ENCODE measurements at places on chromosomes 1 and 21.

DNA sequence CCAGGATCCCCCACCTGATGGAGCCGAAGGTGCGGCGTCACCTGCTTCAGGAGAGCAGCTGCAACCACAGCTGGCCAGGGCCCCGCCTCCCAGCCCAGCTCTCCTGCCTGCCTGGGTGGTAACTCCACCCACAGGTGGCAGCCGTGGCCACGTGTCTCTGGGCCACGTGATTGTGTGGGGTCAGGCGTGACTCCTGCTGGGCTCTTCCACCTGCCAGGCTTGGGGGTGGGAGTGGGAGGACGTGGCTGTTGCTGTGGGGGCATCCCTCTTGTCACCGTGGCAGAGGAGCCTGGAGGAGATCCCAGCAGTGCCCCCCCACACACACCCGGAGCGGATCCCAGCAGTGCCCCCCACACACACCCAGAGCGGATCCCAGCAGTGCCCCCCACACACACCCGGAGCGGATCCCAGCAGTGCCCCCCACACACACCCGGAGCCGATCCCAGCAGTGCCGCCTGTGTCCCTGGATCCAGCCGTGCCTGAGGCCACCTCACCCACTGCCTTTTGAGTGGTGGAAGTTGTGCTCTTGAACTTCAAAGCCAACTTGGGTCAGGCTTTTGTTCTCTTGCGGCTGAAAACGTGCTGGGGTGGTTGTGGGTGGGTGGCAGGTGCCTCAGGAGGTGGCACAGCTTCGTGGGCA lies 32.2 kb downstream of the POFUT2 start:
- DNase-seq, result no peak

DNA sequence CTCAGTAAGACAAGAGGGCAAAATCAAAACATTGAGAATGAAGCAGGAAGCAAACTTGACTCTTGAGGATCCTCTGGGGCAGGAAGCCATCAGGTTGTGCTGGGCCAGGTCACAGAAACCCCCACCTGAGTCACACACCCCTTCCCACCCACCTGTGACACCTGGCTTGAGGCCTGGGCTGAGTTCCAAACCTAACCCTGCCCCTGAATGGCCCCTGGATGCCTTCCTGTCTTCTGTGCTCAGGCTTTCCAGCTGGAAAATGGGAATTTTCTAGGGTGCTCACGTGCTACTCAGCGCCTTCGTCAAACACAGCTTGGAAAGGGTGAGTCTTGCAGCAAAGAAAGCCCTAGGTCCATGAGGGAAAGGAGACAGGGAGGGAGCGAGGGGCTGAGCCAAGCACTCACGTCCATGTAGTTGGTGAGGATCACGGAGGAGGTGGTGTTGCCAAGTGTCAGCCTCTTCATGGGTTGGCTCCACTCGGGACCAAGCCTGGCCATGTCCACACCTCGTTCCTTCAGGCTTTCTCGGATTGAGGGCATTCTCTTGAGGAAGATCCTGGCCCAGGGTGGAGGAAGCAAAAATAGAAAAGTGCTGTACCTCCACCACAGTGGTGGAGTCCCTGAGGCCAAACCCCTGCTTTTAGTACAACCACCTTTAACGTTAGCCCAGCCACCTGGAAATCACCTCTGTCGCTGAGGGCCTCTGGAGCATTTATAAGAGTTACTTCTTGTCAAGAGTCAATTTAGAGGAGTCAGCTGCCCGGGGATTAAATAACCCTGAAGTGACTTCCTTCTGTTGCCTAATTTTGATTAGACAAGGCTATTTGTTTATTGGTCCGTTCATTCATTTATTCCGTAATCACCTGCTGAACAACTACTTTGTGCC lies 4.3 kb downstream of the REN start:
- no peak for DNase-seq

DNA sequence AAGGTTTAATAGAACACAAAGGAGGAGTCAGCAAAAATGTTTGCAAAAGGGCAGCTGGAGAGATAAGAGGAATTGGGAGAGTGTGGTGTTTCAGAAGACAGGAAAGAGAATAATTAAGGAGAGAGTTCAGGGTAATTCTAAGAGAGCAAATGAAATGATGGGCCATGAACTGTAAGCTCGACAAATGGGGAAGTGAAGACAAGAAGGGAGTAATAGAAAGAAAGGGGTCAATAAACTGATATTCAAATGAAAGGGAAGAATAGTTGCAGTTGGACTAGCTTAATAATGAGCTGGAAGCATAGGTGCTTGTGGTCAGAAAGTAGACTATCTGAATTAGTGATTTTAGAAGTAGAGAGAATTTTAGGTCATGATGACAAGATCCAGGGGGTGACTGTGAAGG lies 15.6 kb upstream of the RNF220 start:
- no peak for DNase-seq

DNA sequence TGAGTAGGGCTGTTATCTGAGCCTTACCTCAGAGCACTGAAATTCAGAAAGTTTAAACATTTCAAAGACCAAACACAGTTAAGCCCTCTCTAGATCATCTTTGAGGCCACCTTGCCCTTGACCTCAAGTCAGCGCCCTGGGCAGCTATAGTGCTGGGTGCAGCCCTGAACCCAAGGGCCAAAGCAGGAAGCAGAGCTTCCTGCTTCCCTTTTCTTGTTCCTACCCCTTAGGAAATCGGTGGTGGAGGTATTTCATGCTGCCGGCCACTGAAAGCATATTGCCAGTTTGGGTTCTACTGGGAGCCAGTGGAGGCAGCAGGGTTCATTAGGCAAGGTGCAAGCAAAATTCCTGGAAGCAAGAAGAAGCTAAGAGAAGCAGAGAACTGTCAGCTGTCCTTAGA lies 26.1 kb downstream of the CD244 start:
- no peak for DNase-seq

GRCh38 chr1:179091691-179092165 lies 9.9 kb downstream of the TOR3A start:
- no peak for DNase-seq

GRCh38 chr1:235339746-235340145 lies 11.4 kb downstream of the GGPS1 start:
- no peak for DNase-seq

DNA sequence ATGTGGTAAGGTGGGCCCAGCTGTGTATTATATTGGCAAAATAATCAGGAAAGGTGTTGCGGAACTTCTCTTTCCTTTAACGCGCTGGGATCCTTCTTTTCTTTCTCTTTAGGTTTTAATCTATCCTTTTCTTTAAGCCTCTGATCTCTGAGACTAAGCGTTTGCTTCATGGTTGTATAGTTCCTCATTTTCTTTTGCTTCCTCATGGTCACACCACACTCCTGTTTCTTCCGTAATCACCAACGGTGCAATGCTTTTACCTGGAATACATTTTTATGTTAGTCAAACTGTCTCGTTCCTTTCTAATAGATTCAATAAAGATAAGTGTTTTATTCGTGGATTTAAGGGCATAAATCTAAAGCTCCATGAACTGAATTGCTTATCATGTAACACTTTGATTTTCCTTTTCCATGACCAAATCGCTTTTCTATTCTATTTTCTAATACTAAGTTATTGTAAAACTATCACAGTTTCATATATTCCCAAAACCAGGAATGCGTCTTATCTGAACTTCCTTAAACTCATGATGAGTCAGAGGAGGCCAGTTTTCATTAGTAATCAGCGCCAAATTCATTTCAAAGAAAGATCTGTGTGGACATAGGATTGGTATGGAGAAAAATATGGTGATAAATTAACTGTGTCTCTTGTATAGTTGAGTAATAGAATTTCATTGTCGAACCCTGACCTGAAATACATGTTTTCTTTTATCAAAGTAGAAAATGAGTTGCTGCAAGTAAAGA lies 12.2 kb downstream of the SDCCAG8 start:
- DNase-seq, result no peak

GRCh38 chr1:180536821-180537372 lies 21.9 kb upstream of the OVAAL start:
- DNase-seq, result no peak

GRCh38 chr1:203424861-203425662 lies 50.5 kb upstream of the PRELP start:
- no peak for DNase-seq

GRCh38 chr1:25206201-25206600 lies 26.1 kb downstream of the SYF2 start:
- no peak for DNase-seq

DNA sequence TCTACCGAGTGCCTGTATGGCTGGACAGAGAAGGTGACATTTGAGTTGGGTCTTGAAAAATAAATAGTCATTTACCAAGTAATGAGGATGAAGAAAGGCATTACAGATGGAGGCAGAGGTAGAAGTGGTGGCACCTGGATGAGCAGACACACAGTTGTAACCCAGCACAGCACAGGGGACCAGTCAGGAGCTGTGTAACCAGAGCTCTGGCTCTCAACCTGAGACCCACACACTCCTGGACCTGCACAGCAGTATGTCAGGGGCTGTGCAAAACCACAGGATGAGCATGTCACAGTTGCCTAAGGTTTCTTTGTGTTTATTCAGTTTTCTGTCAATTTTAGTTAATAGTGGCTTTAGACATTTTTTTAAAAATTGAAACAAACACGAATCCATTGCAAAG lies 11.3 kb upstream of the MCOLN3 start:
- DNase-seq, result no peak

DNA sequence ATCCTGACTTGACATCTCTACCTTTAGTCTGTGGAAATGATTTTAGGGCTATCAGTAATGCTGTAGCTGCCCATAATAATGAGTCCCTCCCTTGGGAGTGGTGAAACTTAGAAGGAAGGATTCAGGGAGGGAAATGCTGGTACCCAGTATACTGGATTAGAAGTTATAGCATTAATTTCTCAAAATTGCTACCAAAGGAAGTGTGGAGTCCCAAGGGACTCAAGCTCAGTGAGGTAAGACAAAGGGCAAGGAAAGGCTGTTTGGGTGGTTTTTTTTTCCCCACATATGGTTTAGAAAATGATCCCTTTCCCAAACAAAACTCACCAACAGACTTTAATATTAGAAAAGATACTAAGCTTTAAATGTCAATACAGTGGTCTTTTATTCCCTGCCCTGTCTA lies 99.9 kb downstream of the CD247 start:
- DNase-seq, result no peak

DNA sequence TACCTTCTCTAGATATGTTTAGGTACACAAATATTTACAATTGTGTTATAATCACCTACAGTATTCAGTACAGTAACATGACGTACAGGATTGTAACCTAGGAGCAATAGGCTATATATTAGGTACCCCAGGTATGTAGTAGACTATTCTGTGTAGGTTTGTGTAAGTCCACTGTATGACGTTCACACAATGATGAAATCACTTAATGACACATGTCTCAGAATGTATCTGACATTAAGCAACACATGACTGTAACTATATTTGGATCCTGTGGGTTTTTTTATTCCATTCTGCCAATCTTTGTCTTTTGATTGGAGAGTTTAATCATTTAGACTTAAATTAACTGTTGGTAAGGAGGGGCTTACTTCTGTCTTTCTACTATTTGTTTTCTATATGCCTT lies 52.1 kb downstream of the STYXL2 start:
- DNase-seq, result no peak

Data from activated CD4-positive, alpha-beta T cell treated with anti-CD3 and anti-CD28 coated beads, Interleukin-2, amount 50 U/mL, for 4 hours (primary cell).